ENCODE measurements at places on chromosomes 1 and 21. TPM values are rescaled to one million over a fixed set of nuclear protein-coding genes. Genes with fewer than 3 reads are reported as not detected.

HTR1D gene
- polyA plus RNA-seq = not detected

TIE1 gene
- polyA plus RNA-seq = not detected

ATP5IF1 gene
- 446 TPM for polyA plus RNA-seq

IPO13 gene
- 14.9 TPM for polyA plus RNA-seq

TRNP1 gene
- not detected for polyA plus RNA-seq

FBXO44 gene
- polyA plus RNA-seq = 16.9 TPM

SLC30A10 gene
- polyA plus RNA-seq = not detected

SPRR1B gene
- not detected for polyA plus RNA-seq

S100A14 gene
- not detected for polyA plus RNA-seq

ZNF593OS gene
- 0.61 TPM for polyA plus RNA-seq

GNG4 gene
- polyA plus RNA-seq = not detected

CYYR1 gene
- polyA plus RNA-seq = not detected

C1orf105 gene
- polyA plus RNA-seq = not detected

RGS18 gene
- 3.0 TPM for polyA plus RNA-seq

PRUNE1 gene
- 36.2 TPM for polyA plus RNA-seq

OR6N1 gene
- polyA plus RNA-seq = not detected

FAM78B gene
- polyA plus RNA-seq = 0.15 TPM

TMEM61 gene
- not detected for polyA plus RNA-seq
